Right atrium auricular region (tissue), 2 donors: ENCODE measurements at places on chromosomes 1 and 21. TPM values are rescaled to one million over a fixed set of nuclear protein-coding genes. Genes with fewer than 3 reads are reported as not detected.

- no peak for DNase-seq
Observed at GRCh38 chr1:168386492-168386891, 105.8 kb downstream of the TBX19 start.

DNA sequence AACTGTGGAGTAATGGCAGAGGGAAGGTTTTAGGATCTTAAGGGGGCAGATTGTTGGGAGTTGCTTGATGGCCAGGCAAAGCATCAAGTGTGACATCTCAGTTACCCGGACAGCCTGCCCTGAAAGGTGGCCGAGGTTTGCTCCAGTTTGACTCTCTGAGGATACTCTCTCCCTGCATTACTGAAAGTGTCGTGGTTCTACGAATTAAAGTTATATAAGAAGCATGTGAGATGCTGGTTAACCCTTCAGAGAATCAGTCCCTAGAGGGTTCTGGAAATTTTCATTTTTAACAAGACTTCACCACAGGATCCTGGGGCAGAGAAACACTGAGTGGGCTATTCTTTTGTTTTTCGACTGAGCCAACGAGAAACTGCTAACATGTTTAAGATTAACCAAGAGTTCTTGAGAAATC, 689 bp upstream of the ZNF644 start:
- DNase-seq, result no peak

DNA sequence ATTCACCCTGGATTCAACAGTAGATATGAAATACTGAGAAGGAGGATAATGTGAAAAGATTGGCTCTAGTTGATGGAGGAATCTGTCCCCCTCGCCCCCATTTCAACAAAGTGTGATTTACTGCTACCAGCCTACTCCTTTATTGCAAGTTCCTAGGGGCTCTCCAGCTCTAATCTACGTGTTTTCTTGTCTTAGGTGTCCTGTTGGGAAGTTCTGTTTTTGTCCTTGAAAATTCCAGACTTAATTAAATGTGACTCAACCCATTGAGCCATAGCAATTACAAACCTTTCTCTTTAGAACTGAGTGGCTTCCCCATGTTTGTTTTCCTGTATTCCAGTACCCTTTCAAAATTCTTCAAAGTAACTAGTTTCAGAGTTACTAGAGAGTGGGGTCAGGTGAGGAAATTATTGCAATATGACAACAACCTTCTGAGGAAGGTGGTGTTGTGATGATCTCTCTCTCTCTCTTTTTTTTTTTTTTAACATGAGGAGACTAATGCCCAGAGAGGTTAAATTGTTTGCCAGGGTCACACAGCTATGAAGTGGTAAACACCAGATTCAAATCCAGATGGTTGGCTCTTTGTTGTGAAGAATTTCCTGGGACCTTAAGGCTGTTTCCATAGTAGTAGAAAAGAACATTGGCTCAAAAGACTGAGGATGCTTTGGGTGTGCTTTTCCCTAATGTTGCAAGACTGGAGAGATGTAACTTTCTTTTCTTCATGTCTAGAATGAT, 3.5 kb downstream of the RGL1 start:
- no peak for DNase-seq

GRCh38 chr1:162128693-162129356, 59.3 kb downstream of the NOS1AP start:
- DNase-seq, result no peak

- DNase-seq, result no peak
Observed at GRCh38 chr1:99749504-99750347, 16.7 kb downstream of the FRRS1 start.

DNA sequence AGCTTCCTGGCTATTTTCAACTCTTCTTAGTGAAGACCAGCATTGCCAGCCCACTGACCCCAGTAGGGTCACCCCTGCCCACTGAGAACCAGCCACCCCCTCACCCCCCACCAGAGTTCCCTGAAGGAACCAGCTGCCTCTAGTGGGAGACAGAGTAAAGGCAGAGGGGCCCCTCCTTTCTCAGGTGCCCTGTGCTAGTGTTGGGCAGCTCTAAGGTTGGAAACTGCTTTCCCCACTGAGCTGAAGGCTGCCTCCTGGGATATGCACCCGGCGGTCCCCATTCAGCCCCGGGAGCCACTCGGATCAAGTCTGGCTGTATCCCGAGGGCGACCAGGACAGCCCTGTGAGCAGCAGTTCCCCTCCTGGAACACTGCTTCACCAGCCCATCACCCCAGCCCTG, 111.0 kb downstream of the PGBD5 start:
- DNase-seq, result no peak

- DNase-seq, result peak; percentile 87
Observed at GRCh38 chr1:33181921-33182341, at the start of gene TRIM62. Gene TRIM62, minus strand, starts transcription at chr1:33182043. Its CDS starts 611 bp downstream, at chr1:33181432.

DNA sequence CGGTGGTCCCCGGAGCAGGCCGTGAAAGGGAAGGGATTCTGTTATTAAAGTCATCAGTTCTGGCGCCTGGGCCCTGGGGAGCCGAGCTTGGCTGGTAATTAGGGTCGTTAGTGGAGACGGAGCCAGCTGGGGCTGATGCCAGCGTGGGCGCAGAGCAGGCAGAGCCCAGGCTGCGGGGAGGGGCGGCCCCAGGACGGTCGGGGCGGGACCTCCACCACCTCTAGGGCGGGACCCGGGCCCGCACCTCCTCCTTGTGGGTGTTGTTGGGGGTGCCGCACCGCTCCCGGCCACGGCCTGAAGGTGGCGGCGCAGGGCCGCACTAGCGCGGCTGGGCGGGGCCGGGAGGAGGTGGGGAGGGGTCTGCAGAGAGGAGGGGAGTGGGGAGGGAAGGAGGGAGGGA, 470.6 kb downstream of the PTPRU start:
- no peak for DNase-seq

The KCNE1 gene
- 0.78 TPM for total RNA-seq
